ENCODE measurements at places on chromosomes 12 and 14.

- DNase-seq, result no peak
Measured at GRCh38 chr12:18479256-18479655, 217.9 kb downstream of the PIK3C2G start.

DNA sequence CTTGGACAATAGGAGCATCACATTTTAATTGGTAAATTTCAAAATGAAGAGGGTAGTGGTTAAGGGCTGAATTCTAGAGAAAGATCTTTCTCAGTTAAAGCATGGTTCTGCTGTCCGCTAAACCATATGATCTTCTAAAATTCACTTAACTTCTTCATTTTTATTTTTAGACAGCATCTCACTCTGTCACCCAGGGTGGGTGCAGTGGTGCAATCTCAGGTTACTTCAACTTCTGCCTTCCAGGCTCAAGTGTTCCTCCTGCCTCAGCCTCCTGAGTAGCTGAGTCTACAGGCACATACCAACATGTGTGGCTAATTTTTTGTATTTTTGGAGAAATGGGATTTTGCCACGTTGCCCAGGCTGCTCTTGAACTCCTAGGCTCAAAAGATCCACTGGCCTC, 226.7 kb upstream of the ABCD2 start:
- no peak for DNase-seq

DNA sequence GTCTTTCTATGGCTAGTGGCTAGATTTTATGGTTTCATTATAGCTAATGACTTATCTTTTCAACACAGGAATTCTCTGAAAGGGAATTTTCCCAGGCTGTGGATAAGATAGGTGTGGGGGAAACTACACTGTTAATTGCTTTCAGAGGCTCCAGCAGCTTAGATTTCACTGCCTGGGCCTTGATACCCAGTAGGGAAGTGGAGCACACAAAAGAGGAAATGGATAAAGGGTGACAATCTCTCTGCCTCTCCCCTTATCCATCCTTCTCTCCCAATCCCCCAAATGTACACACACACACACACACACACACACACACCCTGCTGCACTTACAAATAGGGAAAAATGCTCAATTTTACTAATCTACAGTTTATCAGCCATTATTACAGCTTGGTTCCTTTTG, 19.1 kb downstream of the SIX4 start:
- DNase-seq, result no peak

DNA sequence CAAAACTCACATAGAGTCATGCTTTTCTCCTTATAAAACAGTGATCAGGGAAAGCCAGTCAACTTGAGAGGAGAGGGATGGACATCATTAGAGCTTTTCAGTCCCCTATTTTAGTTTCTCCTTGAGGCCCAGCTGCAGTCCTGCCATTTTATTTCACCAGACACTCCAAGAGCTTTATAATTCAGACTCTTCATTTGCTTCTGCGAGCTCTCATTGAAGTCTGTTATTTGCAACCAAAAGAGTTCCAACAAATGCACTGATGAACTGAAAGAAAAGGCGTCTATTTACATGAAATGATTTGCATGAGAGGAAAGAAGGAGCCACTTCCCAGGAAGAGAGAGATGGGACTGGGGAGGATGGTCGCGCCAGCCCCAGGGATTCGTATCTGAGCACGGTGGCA, 86.8 kb downstream of the NDUFA12 start:
- DNase-seq, result no peak

DNA sequence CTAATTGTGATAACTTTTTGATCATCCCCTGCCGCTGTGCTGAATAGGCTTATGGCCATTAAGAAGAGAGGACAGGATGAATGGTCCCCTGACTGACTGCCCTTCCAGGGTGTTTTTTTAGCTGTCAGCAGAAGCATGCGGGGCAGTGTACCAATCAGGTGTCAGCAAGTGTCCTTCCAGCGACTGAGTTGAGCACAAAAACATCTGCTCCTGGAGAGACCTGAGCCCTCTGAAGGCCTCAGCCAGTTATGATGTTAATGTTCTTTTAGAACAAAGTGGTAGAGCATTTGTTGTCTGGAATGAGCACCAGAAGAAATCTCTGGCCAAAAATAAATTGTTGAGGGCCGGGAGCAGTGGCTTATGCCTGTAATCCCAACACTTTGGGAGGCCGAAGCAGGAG, 37.5 kb downstream of the P2RX7 start:
- no peak for DNase-seq

DNA sequence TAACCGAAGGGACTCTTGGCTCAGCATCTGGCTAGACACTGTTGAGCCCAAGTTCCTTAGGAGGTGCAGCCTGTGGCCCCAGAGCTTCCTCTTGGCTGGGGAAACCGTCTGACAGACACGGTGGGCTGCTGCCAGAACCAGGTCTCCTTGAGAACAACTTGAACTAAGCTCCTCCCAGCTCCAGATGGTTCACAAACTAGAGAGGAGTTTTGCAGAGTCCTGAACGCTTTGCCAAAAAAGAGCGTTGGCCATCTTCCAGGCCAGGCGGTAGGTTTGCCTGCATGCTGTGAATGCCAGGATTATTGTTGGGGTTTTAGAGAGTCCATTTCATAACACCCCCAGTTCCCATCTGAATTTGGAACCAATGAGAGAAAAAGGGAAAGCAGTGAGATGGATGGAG, 399.8 kb downstream of the RGS6 start:
- DNase-seq, result no peak

- no peak for DNase-seq
Measured at GRCh38 chr12:115199831-115200230, 515.9 kb upstream of the TBX3 start.

- no peak for DNase-seq
Measured at GRCh38 chr14:61197416-61197815, 83.7 kb downstream of the TMEM30B start.

GRCh38 chr12:65343801-65344200, 65.3 kb downstream of the MSRB3 start:
- no peak for DNase-seq

- DNase-seq, result peak; percentile 95
Measured at GRCh38 chr14:84544486-84545131, 985.3 kb upstream of the FLRT2 start.

Measured in NCI-H526 (cell line).